ENCODE measurements at places on chromosomes 2 and 18.

GRCh38 chr2:159322419-159322818, 35.9 kb upstream of the WDSUB1 start:
- DNase-seq, result no peak

DNA sequence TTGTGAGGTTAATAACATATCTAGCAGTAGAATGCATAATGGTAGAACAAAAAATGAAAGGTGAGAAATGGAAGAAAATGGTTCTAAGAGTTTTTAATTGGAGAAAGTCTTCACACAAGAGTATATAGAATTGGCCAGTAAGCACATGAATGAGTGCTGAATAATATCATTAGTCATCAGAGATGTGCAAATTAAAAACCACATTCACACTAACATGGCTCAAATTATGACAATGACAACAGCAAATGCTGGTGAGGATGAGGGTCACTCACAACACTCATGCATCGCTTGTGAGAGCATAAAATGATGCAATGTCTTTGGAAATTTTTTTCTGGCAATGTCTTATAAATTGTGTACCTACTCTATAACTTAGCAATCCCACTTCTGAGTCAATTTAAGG, 1355.4 kb upstream of the ACVR2A start:
- no peak for DNase-seq

- DNase-seq, result no peak
These were observed 1080.8 kb upstream of the PIK3C3 start for GRCh38 chr18:40874233-40874632.

- DNase-seq, result no peak
These were observed 8.6 kb upstream of the ANO7 start for GRCh38 chr2:241179899-241180298.

GRCh38 chr2:128416109-128416785, 97.6 kb upstream of the HS6ST1 start:
- DNase-seq, result no peak

DNA sequence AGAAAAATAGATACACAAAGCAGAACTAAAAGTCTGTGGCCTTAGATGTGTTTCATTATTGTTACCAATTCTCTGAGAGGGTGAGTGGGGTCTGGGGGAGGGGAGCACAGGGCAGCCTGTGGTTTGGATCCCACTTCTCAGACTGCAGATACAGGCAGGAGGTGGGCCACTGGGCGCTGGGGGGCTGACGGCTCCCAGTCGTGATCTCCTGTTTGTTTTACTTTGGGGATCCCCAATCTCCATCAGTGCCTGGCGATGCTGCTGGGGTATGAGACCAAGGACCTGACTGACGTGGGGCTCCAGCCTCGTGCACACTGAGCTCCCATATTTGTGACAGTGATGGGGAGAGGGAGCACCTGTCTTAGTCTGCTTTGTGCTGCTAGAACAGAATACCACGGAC, 54.9 kb downstream of the EDAR start:
- DNase-seq, result no peak

GRCh38 chr2:150212722-150213171, 274.7 kb downstream of the RND3 start:
- DNase-seq, result no peak

GRCh38 chr2:159797543-159798375, at the start of gene CD302:
CD302 (minus strand) TSS chr2:159798208; CDS start chr2:159798198, 10 bp downstream.
- DNase-seq, result peak; percentile 4

DNA sequence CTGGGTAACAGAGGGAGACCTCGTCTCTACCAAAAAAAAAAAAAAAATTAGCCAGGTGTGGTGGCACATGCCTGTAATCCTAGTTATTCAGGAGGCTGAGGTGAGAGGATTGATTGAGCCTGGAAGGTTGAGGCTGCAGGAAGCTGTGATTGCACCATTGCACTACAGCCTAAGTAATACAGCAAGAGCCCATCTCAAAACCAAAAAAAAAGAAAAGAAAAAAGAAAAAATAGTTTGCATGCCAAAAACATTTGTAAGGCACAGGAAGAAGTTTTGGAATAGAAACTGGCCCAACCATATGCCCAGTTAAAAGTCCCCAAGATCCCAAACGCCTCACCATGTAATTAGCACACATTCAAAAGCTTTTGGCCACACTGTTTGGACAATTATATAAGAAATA, 13.4 kb upstream of the ACOXL start:
- no peak for DNase-seq

GRCh38 chr2:199509403-199509802, 51.7 kb upstream of the SATB2 start:
- DNase-seq, result no peak

Measured in T-helper 9 cell (primary cell).